GDM1 (cell line): ENCODE measurements at places on chromosomes 5 and 9.

DNA sequence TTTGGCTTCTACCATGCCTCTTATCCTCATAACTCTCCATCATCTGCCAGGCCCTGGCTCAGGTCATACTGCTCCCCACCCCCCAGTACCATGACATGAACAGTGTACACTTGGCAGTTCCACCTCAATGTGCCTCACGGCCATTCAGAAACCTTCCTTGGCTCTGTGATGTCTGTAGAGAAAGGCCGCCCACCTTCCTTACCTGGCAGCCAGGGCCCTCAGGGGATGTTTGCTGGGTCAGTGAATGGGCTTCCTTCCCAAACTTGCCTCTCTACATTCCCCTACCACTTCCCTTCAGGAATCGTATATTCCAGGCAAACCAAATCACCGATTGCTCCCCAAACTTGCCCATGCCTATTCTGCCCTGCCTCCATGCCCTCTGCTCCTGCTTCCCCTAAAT, 101.1 kb downstream of the PSD2 start:
- DNase-seq = no peak

DNA sequence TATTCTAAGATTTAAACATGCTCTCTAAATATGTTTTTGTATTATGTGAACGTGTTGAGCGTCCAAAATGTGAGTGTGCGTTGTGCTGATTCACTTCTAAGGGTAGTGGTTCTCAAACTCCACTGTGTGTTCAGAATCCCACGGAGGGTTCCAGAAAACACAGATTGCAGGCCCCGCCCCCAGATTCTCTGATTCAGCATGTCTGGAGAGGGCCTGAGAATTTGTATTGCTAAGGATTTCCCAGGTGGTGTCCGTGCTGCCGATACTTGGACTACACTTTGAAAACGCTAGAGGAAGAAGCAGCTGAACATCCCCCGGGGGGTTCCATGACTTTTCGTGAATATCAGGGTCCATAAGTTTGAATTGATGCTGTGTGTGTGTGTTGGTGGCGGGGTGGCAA, 1043.2 kb upstream of the WWC1 start:
- no peak for DNase-seq

DNA sequence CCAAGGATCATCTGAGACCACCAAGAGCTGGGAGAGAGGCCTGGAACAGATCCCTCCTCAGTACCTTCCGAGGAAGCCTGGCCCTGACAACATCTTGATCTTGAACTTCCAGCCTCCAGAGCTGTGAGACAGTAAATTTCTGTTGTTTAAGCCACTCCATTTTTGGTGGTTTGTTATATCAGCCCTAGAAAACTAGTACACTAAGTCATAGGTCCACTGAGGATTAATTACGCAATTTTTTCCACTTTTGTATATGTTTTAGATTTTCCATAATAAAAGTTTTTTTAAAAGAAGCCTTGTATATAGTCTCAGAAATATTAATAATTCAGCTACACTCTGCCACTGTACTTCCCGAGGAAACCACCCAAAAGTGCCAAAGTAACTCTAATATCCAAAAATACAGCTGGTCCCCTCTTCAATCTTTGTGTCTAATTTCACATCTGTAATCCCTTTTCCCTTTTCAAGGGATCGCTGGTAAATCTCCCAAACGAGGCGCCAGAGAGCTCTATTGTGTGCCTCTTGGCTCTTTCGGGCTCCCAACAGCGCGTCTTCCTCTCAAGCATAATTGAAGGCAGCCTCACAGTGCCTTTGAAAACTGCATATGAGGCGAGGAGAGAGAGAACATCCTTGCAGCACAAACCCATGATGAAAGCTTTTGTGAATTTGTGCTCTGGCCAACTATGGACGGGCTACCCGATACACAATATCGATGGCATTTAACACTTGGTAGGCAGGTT, 32.7 kb downstream of the PRUNE2 start:
- DNase-seq = no peak

DNA sequence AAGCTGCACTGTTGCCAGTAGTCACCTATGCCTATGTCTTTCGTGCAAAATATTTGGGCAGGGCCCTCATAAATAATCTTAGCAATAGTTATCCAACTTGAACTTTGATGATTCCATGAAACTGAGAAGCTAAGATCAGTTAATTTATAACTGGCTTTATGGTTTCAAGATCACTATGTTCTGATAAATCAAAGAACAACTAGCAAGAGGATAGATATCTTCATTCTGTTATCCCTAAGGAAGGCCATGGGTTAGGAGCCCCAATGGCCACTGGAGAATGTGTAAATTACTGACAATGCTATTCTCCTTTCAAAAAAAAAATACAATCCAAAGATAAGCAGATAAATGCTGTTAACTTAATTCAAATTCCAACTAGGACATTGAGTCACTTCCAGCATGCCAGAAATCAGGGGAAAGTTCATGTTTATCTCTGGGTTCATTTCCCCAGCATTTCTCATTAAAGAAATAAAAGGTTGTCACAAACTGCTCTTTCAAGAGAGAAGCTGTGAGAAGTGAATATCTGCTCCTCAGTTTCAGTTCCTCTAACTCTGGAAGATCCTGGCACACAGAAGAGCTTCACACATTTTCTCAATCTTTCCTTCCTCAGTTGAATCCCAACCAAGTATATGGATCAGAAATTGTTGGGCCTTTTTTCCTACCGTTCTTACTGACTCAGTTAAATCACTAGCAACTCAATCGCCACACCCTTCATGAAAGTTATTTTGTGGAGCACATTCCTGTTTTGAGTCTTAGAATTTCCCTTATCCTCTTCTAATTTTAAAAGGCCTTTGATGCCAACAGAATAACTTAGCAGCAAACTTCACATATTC, 59.6 kb upstream of the SLC1A1 start:
- DNase-seq = no peak

DNA sequence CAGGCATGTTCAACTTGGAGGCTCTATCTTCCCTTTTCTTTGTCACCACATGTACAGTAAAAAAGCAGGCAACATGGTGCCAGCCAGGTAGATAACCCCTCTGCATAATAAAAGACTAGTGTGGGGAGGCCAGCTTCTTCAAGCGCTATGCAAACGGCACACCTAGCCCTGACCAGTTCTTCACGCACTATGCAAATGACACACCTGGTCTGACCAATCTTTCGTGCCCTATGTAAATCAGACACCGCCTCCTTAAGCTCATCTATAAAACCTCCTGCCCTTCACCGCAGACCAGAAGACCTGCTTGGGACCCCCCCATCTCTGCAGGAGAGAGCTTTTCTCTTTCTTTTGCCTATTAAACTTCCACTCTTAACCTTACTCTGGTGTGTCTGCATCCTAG, 28.1 kb upstream of the UGCG start:
- no peak for DNase-seq

DNA sequence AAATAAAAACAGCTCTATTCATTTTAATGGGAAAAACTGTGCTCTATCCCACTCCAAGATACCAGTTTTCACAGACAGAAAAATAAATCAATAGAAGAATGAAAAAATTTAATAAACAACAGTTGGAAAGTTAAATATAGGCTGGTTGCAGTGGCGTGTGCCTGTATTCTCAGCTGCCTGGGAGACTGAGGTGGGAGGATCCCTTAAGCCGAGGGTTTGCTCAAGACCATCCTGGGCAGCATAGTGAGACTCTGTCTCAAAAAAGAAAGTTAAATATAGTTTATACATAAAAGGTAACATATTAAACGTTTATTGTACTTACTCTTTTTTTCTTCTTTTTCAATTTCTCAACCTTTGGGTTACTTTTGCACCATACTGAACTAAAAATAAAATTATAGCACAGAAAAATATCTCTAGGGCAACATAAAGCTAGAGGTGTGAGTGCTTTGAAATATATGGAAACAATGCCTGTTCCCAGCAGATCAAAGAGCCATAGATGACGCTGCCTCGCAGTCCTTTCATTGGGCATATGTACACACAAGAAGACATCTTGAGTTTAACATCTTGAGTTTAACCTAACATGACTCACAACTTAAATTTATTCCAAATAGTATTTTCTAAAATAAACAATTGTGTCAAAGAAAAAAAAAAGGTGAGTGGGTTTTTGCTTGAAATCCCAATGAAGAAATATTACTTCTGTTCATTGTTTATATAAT, 25.7 kb upstream of the KLF9 start:
- DNase-seq = no peak

- DNase-seq = peak; percentile 43
Measured at GRCh38 chr5:32076699-32077695, 97.1 kb downstream of the GOLPH3 start.

- no peak for DNase-seq
Measured at GRCh38 chr9:128634651-128635262, 21.9 kb downstream of the DYNC2I2 start.
